ENCODE measurements at places on chromosomes 3 and 15. TPM values are rescaled to one million over a fixed set of nuclear protein-coding genes. Genes with fewer than 3 reads are reported as not detected.

- peak; percentile 18 for DNase-seq
These were observed 52.8 kb downstream of the MGA start for GRCh38 chr15:41713047-41713446.

- no peak for DNase-seq
These were observed 12.2 kb upstream of the CACNA1D start for GRCh38 chr3:53482227-53482626.

GRCh38 chr3:195549931-195550519, 6.9 kb upstream of the PPP1R2 start:
- peak; percentile 17 for DNase-seq

The CXCR6 gene
- 0.18 TPM for polyA plus RNA-seq

DNA sequence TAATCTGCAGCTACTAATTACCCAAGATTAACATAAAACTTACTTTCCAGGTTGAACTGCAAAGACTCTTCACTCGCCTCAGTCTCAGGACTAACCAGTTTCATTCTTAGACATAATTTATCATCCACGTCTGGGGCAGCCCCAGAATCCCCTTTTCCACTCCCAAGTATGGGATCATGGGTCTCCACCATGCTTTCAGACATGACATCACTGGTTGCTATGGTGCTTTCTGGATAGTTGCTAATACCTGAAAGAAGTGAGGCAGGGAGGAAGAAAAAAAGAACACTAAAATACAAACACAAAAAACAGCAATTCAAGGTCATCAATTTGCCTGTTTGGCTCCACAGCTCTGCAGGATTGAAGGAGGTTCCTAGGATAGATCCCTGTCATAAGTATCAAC, 46.6 kb downstream of the TP53BP1 start:
- DNase-seq: no peak

- DNase-seq: no peak
These were observed 14.4 kb downstream of the NR2F2 start for GRCh38 chr15:96344706-96345559.

The TGM4 gene
- polyA plus RNA-seq: 0.28 TPM

- peak; percentile 27 for DNase-seq
These were observed 997 bp downstream of the FYCO1 start for GRCh38 chr3:45994419-45995235.

- DNase-seq: no peak
These were observed 22.5 kb downstream of the CNTN3 start for GRCh38 chr3:74591946-74592345.

DNA sequence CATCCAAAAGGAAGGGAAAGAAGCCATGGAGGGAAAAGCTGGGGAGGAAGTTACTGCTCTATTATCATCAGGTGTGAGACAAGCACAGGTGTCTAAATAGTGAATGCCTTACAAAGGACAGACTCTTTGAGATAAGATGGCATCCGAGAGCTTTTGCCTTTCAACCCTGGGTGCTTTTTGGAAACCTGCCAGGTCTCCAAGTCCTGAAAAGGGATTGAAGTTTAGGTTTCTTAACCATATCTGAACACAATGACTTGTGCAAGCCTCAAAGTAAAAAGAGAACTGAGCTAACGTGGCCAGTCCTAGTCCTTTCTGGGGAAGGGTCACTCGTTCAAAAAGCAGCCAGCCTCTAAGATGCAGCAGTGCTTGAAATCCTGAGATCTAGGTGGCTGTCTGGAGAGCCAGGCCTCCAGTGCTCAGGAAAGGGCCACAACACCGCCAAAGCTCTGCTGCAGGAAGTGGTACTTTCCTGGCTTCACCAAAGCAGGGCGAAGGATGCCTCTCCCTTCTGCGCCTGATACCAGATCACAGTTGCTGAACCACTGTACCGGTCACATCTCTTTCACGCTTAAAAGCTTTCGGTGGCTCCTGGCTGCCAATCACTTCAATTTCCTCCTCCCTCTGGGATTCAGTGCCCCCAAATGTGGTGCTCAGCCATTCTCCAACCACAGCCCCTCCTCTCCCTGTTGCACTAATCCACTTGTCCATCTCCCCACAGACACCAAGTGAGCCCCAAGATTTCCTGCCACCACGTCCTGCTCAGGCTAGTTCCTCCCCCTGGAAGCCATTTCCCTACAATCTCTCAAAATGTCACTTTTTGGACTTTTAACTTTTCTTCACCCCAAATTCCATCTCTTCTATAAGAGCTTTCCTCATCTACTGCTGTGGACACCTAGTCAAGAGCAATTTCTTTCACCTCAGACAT, 104.1 kb upstream of the LPP start:
- DNase-seq: no peak

DNA sequence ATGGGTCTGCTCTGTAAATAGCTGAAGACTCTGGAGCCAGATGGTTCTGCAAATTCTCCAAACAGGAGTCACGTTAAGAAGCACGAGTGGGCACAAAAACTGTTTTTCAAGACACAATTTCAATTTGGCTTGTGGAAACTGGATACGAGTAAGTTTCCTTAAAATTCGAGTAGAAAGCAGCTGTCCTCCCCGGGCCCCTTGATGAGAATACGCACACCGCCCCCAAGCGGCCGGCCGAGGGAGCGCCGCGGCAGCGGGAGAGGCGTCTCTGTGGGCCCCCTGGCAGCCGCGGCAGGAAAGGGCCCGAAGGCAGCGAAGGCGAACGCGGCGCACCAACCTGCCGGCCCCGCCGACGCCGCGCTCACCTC, 778 bp upstream of the THBS1 start:
- peak; percentile 98 for DNase-seq

The ACTC1 gene
- polyA plus RNA-seq: 7,295 TPM

GRCh38 chr15:94395640-94396039, 164.3 kb downstream of the MCTP2 start:
- DNase-seq: no peak

- DNase-seq: no peak
These were observed 43.5 kb downstream of the CACNA2D3 start for GRCh38 chr3:54165865-54166264.

The PLCB2 gene
- polyA plus RNA-seq: 7.7 TPM

DNA sequence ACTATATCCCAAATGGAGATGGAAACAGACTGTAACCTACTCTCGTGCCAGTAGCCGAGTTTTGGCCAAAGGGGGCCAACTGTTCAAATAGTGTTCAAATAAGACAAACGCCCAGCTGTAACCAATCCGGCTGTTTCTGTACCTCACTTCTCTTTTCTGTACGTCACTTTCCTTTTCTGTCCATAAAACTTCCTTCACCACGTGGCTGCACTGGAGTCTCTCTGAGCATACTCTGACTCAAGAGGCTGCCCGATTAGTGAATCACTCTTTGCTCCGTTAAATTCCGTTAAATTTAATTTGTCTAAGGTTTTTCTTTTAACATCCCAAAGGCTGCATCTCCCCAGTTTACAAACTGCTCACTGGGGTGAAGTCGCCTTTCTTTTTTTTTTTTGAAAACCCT, 219.2 kb upstream of the P2RY1 start:
- DNase-seq: no peak

DNA sequence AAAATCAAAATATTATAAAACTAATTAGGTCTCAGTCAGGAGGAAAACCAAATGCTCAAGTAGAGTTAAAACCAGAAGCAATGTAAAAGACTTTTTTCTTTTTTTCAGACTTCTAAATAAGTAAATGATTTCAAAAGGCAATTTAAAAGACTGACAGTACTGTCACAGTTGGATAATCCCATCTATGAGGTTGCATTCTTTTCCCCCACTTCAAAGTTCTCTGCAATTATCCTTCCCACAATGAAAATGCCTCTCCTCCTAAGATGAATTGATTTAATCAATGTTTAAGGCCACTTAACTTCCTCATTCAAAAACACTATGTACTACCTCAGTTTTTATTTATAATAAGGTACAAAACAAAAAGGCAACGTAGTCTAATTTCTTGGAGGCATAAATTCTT, 8.1 kb downstream of the MRPL3 start:
- DNase-seq: no peak

GRCh38 chr3:53123953-53124352, 6.3 kb downstream of the RFT1 start:
- DNase-seq: no peak

- no peak for DNase-seq
These were observed 6.0 kb downstream of the CCDC12 start for GRCh38 chr3:46970391-46971091.

- DNase-seq: peak; percentile 95
These were observed 118.6 kb upstream of the NR2E3 start for GRCh38 chr15:71691458-71692417.

The FBXO40 gene
- polyA plus RNA-seq: 2.7 TPM

The SLC9C1 gene
- 0.10 TPM for polyA plus RNA-seq

DNA sequence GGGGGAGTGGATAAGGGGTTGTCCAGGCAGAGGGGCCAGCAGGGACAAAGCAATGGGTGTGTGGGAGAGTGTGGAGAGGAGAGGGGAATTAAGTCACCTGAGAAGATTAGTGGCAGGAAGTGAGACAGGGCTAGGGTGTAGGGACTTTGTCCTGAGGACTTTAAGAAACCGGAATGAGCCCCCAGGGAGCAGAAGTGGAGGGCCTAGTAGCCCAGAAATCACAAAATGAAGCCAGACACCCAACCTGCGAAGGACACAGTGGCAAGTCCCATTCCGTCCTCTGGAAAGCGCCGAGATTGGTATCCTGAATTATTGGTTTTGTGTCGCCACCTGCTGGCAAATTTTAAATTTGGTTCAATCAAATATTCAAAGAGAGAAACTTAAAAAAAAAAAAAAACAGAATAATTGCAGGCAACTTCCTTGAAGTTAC, 78.0 kb upstream of the SLC25A36 start:
- DNase-seq: peak; percentile 72

DNA sequence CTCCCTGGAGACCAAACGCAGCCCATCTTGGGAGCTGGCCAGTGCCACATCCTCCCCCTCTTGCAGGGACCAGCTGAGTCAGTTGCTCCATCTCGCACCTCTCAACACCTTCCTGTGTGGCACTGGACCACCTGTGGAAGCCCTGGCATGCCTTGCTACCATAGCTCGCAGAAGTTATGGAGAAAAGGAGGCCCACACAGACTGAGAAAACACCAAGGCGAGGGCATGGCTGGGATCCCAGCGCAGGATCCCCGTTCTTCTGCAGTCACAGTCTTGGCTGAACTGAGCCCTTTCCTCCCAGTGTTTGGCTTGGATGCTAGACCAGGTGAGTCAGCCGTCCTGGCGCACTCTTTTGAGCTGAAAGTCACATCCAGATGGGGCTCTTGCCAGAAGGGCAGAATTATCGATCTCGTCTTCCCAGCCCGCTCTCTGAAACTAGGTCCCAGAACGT, 46.9 kb downstream of the CHRD start:
- DNase-seq: no peak

GRCh38 chr3:131711114-131711768, 208.5 kb upstream of the MRPL3 start:
- DNase-seq: no peak

GRCh38 chr15:26674467-26674866, 98.4 kb downstream of the GABRB3 start:
- DNase-seq: no peak

DNA sequence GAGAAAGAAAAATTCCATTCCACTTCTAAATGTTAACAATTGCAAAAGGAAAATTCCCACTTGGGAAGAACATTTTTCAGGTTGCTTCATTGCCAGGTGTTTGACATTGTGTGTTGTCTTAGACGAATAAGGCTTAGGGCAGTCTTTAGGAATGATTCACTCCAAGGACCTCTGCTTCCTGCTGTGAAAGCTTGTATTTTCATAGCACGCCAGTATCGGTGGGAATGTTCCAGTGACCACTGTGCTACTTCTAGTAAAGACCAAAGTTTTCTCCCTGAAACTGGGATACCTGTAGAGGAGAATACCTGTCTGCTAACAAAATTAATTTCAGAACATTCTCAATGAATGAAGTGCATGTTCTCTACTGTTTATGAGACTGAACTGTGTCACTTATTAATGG, 64.1 kb downstream of the CDIN1 start:
- no peak for DNase-seq

DNA sequence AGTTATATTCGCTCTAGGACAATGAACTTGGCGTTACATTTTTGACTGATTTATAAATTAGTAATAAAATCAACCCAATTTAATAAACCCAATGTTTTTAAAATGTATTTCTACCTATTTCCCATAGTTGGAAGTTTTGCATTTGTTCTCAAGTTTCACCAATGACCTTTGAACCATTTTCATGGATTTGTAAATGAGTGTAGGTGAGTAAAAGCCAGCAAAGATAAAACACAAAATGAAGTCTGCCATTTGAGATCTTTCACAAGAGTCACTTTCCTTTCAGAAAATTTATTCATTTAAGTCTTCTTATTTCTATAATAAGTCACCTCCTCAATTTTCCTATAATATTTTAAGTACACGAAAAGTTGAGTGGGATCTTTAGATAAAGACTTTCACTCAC, 92.1 kb downstream of the MEIS2 start:
- no peak for DNase-seq

The ADPRH gene
- polyA plus RNA-seq: 8.7 TPM

The NEK10 gene
- polyA plus RNA-seq: 2.9 TPM

DNA sequence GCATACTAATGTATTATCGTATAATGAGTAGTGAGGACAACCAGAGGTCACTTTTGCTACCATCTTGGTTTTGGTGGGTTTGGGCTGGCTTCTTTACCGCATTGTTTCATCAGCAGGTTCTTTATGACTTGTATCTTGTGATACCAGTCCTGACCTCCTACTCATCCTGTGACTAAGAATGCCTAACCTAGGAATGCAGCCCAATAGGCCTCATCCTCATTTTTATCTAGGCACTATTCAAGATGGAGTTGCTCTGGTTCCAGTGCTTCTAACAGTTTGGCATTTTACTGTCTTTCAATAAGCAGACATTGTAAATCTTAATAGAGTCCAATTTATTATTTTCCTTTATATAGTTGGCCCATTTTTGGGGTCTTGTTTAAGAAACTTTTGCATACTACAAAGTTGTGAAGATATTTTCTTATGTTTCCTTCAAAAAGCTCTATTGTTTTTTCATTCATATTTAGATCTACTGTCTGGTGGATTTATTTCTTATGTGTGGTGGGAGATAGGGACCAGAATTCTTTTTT, 60.8 kb upstream of the RNU6-1 start:
- no peak for DNase-seq
